HuH-7 (cell line): ENCODE measurements at places on chromosomes 5 and 9.

DNA sequence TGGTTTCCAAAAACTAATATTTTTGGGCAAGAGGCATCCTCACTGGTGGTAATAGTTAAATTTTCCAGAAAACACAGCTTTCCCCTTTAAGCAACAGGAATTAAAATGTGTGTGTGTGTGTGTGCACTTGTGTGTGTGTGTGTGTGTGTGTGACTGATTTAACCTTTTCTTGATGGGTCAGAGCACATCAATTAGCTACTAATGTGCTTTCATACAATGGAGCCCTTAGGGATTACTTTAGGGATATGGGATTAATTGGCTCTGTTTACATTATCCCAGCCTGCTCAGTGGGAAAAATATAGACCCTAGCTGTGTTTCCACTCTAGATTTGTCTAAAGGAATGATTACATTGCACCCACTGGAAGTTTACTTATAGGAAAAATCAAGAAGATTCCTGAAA is 6.5 kb downstream of the PLCXD3 start:
- no peak for DNase-seq

DNA sequence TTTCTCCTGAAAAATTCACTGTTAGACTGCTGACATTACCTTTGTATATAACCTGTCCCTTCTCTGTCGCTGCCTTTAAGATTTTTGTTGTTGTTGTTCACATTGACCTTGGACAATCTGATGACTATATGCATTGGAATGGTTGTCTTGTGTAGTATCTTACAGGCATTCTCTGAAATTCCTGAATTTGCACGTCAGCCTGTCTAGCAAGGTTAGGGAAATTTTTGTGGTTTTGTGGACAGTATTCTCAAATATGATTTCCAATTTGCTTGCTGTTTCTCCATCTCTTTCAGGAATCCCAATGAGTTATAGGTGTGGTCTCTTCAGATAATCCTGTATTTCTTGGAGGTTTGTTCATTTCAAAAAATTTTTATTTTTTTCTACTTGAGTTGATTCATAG is 140.8 kb downstream of the PRR16 start:
- no peak for DNase-seq

DNA sequence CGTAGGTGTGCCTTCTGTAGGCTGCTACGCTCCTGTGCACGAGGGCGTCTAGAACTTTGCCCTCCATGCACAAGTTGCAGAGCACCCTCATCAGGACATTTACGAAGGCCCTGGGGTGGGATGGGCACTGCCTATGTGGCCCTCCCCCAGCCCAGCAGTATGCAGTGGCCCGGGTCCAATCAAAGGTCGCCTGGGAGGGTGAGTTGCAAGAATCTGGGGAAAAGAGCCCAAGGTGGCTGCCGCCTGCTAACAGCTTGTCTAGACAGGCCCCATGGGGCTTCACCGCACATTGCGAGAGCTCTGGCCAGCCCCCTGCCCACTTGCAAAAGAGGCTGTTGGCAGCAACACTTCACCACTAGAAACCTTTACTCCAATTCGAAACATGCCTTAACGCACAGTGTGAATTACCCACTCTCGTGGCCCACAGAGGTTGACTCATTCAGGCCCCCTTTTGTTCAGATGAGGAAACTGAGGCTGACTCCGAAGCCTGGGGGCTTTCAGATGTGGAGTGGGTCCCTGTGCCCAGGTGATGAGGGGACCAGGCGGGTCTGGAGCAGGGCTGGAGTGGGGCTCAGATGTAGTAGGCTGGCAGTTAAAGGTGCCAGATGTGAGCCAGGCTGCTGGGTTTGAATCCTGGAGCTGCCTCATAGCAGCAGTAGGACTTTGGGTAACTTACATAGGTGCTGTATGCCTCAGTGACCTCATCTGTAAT is 31.8 kb upstream of the IL17B start:
- no peak for DNase-seq

GRCh38 chr5:34014626-34015025 is 6.8 kb upstream of the AMACR start:
- DNase-seq: no peak

DNA sequence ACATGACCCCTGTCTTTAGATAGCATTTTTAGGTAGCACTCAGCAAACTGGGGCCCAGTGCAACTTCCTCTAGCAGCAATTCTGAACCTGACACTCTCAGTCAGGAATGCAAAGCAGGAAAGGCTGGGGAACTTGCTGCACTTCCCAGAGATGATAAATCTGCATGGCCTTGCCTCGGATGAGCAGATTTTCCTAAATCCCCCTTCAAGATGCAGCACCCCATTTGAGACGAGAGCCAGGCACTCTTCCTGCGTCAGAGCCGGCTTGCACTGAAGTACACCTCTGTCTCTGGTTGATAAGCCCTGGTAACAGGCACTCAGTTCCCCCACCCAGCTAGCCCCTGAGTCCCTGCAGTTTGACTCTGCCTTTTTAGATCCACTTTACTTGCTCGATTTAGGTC is 296.7 kb upstream of the PANK3 start:
- DNase-seq: no peak

DNA sequence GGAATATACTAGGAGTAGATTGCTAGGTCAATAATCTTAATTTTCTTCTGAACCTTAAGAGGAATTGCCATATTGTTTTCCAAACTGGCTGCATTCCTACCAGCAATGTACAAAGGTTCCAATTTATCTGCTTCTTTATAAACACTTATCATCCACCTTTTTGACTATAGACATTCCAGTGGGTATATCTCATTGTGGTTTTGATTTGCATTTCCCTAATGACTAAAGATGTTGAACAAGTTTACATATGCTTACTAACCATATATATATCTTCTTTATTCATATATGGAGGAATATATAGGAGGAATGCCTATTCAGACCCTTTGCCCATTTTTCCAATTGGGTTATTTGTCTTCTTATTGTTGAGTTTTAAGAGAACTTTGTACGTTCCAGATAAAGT is 7.6 kb downstream of the DNAJC18 start:
- no peak for DNase-seq
